ENCODE measurements at places on chromosomes 2 and 18. TPM values are rescaled to one million over a fixed set of nuclear protein-coding genes. Genes with fewer than 3 reads are reported as not detected.

DNA sequence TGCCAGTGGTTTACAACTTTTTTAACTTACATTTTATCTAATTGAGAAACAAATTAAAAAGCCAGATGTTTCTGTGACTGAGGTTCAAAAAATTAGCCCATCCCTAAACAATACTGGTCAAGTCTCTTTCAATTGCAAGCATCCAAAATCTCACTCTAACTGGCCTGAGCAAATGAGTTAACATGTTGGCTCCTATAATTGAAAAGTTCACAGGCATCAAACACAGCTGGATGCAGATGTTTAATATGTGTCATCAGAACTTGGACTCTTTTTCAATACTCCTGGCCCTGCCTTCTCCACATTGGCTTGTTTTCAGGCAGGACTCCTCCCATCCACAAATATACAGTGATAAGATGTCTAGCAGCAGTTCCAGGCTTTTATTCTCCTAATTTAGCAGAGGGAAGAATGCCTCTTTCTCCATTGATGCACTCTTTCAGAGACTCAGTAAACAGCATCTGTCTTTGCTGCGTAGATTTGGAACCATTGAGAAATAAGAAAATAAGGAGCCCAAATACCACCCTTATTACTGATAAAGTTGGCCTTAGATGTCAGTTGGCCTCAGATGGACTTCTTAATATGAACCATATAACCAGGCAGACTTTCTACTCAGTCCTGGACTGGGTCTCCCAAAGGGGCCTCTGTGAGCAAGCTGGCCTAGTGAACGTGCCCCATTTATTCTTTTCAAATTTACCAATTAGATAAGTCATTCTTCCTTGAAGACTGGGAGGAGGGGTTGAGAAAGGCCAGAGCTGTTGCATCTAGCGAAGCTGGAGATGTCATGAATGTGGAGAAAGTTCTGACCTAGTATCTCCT, 30.4 kb upstream of the FN1 start:
- no peak for DNase-seq

DNA sequence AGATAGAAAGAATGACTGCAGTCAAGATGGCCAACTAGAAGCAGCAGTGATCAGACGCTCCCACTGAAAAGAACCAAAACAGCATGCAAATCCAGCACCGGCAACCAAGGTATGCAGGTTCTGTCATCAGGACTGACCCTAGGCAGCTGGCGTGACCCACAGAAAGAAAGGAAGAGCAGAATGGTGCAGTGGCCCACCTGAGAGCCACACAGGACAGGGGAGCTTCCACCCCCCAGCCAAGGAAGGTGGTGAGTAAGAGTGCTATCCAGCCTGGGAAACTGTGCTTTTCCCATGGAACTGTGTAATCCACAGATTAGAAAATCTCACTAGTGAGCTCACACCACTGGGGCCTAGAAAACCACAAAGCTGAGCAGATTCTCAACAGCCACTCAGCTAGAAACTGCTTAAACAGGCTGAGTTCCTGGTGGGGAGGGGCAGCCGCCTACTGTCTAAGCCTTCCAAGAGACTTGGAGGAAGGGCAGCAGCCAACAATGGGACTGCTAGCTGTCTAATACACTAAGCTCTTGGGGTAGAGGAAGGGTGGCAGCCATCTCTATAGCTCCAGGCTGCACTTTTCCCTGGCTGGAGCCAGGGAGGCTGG, 127.9 kb downstream of the EVA1A start:
- DNase-seq: no peak

- DNase-seq: no peak
Observed at GRCh38 chr18:14971461-14972185, 223.7 kb downstream of the ANKRD30B start.

DNA sequence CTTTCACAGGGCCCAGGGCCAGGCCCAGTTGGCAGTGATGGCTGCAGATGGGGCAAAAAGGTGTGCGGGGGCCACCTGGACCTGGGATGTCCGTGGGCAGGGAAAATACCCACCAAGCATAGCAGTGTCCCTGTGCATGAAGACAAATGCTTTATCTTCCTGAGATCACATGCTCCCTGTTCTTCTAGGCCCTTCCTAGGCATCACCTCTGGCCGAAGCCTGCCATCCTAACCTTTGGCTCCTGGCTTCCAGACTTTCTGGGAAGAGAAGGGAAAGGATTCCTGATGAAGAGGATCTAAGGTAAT, 105.0 kb upstream of the SMAD2 start:
- DNase-seq: no peak

GRCh38 chr18:69000366-69000765, 202.5 kb downstream of the CCDC102B start:
- DNase-seq: no peak

Gene ST8SIA5
- total RNA-seq: not detected

Gene SCYGR4
- not detected for total RNA-seq

Gene PSMA8
- 1.3 TPM for total RNA-seq

Gene NTSR2
- not detected for total RNA-seq

Gene ASXL2
- 47.9 TPM for total RNA-seq

Gene POTEC
- not detected for total RNA-seq

Gene TUBA3E
- not detected for total RNA-seq
